ENCODE measurements at places on chromosomes 2 and 18. TPM values are rescaled to one million over a fixed set of nuclear protein-coding genes. Genes with fewer than 3 reads are reported as not detected.

B3GNT7 gene
- total RNA-seq, result not detected

DNA sequence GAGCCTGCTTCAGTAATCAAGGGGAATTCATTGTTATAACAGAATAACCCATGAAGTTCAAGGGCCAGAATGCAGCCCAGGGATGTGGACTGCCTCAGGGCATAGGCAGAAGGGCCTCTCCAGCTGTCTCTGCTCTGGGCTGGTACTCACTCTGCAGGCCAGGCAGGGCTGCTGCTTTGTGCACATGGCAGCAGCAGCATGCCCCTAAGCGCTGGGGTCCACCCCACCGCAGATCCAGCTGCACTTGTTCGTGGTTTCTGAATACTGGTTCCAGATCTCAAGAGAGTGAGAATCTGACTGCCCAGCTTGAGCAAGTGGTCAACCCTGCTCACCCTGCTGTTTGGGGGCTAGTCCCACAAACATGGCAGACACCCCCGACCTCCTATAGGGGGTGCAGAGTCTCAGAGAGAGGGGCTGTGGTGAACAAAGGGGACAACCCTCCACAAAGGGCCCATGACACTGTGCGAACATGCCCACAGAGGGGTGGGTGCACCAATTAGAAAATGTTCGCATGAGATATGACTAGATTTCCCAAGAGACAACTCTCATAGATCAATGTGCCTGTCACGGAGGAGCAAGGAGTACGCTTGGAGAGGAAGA is 87.3 kb downstream of the ACTR3 start:
- DNase-seq, result no peak

- DNase-seq, result no peak
These were observed 60.3 kb upstream of the ACVR1 start for GRCh38 chr2:157936406-157936805.

- DNase-seq, result peak; percentile 42
These were observed 29.9 kb downstream of the ANO7 start for GRCh38 chr2:241218131-241219029.

GRCh38 chr2:20222014-20222768 is 2.7 kb downstream of the SDC1 start:
- DNase-seq, result no peak

ATG16L1 gene
- 24.2 TPM for total RNA-seq

GRCh38 chr2:24546669-24547068 is 55.6 kb downstream of the NCOA1 start:
- DNase-seq, result no peak

DCDC2C gene
- total RNA-seq, result not detected

DNA sequence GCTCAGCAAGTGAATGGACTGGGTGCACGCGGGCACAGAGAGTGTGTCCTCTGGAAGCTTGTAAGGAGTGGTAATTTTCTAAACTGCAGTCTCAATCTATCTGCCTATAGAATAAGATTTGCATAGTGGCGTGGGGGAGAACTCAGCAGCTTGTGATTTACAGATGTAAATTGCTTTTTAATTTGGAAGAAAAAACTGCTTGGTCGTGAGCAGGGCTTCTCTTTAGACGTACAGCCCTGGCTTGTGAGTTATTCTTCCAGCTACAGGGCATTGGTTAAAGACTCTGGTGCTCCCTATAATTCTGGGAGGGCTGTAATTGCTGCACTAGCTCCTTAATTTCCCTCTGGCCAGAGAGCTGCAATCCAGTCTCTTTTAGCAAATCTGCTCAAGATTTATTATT is 84.9 kb downstream of the MARCO start:
- DNase-seq, result no peak

DNA sequence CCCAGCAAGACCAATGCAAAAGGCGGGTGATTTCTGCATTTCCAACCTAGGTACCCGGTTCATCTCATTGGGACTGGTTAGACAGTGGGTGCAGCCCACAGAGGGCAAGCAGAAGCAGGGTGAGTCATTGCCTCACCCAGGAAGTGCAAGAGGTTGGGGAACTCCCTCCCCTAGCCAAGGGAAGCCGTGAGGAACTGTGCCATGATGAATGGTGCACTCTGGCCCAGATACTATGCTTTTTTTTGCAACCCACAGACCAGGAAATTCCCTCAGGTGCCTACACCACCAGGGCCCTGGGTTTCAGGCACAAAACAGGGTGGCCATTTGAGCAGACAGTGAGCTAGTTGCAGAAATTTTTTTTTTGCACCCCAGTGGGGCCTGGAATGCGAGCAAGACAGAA is 662.6 kb upstream of the ACVR2A start:
- peak; percentile 72 for DNase-seq

FNDC4 gene
- not detected for total RNA-seq

GRCh38 chr2:38528008-38528442 is 74.7 kb downstream of the HNRNPLL start:
- DNase-seq, result peak; percentile 59

DNA sequence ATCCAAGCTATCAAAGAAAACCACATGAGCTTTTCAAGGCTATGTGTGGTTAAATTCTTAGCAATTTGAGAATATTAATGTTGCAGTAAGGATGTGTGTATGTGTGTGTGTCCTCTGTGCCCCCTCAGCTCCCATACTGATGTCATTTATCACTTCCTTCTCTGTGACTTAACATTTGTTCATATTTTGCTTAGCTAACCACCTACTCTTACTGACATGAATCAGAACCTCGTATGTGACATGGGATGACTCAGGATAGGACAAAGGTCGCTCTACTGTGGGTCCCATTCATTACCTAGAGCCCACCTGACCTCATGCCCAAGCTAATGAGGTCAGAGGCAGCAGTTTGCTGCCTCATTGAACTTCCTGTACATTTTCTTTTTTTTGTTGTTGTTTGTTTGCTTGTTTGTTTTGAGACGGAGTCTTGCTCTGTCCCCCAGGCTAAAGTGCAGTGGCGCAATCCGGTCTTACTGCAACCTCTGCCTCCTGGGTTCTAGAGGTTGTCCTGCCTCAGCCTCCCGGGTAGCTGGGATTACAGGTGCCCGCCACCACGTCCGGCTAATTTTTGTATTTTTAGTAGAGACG is 36.3 kb downstream of the MOGAT1 start:
- DNase-seq, result peak; percentile 29

GRCh38 chr2:240356700-240357640 is 78.5 kb upstream of the GPC1 start:
- DNase-seq, result no peak

- no peak for DNase-seq
These were observed 15.5 kb downstream of the SCTR start for GRCh38 chr2:119508756-119509155.

- DNase-seq, result no peak
These were observed 1045.8 kb downstream of the CNTNAP5 start for GRCh38 chr2:125070726-125071505.

DNA sequence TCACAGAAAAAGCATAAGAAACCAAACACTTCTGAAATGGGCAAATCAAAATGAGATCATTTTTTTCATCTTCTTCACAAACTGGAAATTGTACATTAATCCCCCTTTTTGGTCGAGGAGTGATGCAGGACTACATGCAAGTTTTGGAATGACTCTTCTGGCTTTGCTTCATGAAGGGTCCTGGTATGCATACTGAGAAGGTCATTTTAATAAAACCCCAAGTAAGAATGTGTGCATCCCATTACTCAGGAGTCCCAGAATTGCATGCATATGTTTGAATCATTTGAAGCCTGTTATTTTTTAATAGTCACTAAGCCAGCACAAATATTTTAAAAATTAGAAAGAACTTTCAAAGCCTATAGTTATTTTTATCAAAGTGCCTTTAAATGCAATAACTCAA is 16.7 kb upstream of the EHBP1 start:
- DNase-seq, result no peak

- DNase-seq, result no peak
These were observed 642.1 kb upstream of the ID2 start for GRCh38 chr2:8039732-8040131.

- no peak for DNase-seq
These were observed 47.3 kb upstream of the SERPINE2 start for GRCh38 chr2:224086226-224086914.

CPO gene
- total RNA-seq, result not detected

- no peak for DNase-seq
These were observed 43.4 kb upstream of the SMAD7 start for GRCh38 chr18:48994044-48994651.

CYP26B1 gene
- not detected for total RNA-seq

DNA sequence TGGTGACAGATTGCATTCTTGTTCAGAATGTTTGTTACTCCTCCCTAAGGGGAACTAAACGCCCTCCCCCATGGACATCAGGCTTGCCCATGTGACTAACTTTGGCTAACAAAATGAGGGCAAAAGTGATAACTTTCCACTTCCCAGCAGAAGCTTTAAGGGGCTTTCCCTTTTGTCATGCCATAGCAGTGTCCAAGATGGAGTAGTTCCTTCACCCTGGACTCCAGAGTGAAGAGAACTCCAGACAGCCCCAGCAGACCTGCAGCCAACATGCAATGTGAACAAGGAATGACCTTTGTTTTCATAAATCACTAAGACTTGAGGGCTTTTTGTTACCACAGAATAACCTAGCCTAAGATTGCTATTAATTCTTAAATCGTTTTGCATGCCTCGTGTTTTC is 163.5 kb downstream of the ZEB2 start:
- no peak for DNase-seq

- no peak for DNase-seq
These were observed 19.7 kb downstream of the GNLY start for GRCh38 chr2:85713836-85714235.

SPATA3 gene
- total RNA-seq, result not detected

DNA sequence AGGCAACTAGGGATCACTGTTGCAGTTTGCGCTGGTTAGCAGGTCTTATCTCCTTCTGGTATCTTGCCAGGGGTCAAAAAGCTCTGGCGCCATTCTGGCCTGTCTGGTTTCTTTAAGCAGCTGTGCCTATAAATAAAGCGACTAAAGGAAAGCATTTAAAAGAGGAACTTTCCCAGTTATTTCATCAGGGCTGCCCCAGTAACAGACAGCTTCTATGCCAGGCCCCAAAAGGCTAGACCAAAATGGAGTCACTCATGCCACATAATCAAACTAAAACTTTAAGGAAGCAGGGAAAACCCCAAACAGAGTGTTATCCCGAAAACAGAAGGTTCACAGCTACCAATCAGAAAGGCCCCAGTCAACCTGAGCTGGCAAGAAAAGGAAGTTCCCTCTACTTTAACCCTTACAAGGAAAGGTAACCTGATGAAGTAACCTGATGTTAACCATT is 41.2 kb upstream of the HNRNPA3 start:
- peak; percentile 48 for DNase-seq

DNA sequence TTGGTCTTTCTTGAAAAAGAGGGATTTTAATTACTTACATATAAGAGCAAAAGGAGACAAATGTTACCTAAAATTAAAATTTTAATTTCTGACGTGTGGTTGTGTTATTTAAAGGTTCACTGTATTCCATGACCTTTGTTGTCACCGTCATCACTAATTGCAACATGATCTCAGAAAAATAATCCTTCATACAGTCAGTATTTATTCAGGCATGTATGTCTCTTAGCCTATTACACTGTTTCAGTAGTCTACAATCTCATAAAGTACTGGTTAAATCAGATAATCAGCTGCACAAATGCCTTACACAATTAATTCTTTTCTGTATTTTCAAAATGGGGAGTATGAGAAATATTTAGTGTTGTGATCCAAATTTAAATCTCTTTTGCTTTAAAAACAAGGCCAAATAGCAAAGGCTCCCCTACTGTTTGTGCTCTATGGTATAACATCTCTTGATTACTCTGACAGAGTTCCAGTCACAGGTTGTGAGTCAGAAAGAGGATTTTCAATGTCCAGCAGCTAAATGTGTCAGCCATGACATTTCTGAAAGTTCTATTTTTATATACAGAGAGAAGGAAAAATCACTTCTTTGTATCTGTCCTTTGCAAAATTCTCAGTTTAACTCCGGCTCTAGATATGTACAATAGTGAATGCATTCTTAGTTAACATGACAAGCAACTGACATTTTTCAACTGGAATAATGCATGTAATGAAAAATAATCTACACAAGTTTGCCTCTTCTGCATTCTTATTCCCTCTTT is 184.0 kb downstream of the FIGN start:
- no peak for DNase-seq

DNA sequence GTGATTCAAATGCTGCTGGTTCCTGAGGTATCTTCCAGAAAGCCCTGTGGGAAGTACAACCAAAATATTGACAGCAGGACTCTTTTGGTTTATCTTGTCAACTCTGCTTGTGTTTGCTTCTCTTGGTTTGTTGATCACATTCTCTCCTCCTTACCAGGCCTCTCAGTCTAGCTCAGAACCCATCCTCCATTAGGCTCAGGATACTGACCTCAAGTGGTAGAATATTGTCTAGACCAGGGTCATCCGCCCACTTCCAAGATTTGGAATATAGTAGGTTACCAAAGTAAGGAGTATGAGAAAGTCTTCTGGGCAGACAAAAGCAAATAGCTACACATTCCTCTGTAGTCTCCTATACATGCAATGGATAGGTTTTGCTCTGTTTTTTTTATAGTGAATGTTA is 56.6 kb downstream of the XIRP2 start:
- no peak for DNase-seq

DNA sequence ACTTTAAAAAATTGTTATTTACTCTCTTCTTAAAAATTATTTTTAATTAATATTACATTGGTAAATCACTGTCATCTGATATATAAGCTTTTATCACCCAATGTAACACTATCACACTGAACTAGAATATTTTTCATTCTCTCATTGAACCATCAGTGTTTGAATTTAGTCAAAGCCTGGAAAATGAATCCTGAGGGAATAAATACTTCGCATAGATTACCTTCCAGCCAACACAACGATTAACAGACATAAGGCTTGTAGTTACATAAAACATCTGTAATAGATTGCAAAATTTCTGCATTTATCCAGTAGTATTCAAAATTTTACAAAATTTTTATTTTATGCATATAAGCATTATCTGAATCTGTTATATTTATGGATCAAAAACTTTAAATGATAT is 314.9 kb downstream of the ERBB4 start:
- no peak for DNase-seq

GRCh38 chr2:204104811-204105210 is 168.2 kb downstream of the ICOS start:
- DNase-seq, result peak; percentile 52

- no peak for DNase-seq
These were observed 159.0 kb downstream of the DCC start for GRCh38 chr18:52499016-52499415.

DNA sequence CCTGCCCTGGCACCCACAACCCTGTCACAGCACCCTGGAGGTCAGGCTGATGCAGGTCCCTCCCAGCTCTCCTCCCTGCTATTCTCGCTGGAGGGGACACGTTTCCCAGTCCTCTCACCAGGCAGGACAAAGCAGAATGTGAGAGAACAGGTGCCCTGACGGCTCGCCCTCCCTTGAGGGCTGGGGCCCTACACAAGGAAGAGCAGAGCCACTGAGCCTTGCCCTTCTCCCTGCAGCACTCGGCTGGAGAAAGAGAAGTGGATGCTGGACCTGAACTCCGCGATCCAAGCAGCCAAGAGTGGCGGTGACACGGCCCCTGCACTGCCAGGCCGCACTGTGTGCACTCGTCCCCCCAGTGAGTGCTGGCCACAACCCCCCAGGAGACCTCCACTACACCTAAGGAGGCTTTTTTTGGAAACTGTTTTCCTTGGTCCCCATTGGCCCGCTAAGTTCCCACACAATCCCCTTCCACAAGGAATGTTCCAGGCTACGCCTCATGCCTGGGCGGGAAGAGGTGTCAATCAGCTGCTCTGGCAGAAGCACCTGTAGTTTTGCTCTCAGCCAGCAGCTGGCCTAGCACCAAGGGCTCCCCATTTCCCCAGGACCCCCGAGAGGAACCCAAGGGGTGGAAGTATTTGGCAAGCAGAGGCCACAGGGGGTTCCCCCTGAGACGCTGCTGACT is 17.4 kb downstream of the STK25 start:
- no peak for DNase-seq

SPP2 gene
- not detected for total RNA-seq

GKN1 gene
- total RNA-seq, result not detected

- no peak for DNase-seq
These were observed 117.0 kb downstream of the ZNF385B start for GRCh38 chr2:179744401-179744800.
